HTR-8/SVneo (cell line): ENCODE measurements at places on chromosomes 3 and 15.

DNA sequence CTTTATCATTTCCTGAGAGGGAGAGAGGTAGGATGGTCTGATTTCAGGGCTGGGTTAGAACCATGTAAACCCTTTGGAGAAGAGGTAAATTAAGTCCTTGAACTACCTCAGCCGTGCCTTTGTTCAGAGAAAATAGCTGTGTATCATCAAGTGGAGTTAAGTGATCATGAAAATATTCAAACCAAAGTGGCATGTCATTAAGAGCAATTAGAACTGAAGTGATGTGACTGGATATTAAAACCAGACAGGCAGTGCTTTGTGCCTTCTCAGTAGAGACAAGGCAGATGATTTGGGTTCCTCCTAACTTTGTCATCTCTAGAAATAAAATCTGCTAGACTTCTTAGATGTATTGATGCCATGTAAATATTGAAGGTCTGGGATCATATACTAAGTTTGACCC is 171.5 kb downstream of the IL5RA start:
- DNase-seq, result no peak

DNA sequence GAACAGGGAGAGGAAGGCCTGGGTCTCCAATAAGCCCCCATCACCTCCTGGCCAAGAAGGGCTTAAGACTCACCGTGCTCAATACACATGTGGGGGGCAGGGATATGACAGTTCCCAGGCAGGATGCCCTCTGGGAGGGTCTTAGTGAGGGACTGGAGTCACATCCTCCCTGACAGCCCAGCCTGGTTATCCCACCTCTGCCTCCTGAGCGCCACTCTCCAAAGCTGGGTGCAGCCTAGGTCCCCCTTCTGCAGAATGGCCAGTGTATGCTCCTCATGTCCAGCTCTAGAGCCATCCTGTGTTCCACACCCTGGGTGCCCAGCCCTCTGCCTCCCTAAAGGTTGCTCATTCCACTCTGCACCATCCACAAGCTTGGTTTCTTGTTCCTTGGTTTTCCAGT is 1.2 kb upstream of the SHISA5 start:
- DNase-seq, result no peak

DNA sequence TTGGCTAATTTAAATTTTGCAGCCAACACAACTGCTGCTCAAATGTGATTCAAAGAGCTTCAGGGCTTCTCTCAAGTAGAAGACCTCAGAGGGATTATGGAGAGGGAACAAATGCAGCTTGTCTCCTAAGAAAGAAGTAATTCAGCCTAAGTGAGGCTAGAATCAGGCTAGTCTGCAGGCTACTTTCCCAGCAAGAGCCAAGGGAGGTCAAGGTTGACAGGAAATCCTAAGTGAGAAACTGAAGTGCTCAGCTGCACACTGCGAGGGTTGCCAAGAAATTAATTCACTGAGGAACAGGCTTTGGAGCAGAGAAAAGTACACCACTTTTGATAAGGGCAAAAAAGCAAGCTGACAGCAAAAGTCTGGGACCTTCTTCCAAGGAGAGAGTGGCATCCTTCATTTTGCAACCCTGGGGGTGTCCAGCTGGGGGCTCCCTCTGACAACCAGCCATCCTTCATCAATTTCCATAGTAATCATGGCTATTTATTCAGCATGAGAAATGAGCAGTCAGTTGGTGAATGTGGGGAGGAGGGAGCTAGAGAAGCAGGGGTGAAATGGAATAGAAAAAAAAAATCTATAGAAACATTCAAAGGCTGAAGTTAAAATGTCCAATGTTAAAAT is 646.4 kb upstream of the ADAMTS9 start:
- DNase-seq, result no peak

DNA sequence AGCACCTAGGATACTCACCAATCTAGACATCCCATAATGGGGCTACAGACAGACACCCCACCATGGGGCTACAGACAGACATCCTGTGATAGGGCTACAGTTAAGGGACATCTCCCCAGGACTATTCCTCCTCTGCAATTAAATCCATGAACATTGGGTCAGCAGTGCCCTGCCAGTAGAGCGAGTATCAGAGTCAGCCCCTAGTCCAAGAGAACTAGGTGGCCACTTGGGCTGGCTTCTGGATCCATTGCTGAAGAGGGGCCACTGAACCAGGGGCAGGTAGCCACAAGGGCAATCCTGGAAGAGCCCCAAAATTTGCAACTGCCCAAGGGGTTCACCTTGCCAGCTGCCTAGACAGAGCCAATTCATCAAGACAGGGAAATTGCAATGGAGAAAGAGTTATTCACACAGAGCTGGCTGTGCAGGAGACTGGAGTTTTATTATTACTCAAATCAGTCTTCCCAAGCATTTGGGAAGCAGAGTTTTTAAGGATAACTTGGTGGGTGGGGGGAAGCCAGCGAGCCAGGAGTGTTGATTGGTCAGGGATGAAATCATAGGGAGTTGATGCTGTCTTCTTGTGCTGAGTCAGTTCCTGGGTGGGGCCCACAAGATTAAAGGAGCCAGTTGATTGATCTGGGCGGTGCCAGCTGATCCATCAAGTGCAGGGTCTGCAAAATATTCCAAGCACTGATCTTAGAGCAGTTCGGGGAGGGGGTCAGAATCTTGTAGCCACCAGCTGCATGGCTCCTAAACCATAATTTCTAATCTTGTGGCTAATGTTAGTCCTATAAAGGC is 170.2 kb upstream of the SMAD3 start:
- DNase-seq, result no peak

DNA sequence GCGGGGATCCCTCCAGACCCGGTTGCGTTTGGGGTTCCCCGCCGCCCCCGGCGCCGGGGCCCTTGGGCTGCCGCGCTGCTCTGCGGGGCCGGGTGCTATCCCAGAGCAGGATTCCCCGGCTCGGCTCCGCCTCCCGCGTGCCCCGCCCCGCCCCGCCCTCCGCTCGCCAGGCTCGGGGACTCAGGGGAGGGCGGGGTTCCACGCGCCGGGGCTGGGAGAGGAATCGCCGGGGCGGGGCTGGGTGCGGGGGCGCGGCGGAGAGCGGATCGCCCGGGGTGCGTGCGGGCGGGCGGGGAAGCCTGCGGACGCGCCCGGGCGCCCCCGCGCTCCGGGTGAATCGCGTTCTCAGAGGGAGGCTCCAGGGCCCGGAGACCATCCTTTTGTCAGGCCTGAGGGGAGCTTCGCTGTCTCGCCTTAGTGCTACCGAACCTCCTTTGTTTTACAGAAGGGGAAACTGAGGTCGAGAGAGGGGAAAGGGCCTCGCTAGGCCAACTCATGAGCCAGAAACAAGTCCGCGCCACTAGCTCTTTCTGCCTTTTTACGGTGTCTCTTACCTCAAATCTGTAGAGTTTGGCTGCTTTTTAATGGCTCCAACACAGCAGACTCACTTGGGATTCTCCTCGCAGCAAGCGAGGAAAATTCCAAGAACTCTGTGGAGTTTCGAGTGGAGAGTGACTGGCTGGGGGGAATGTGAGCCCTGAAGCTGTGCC is at the start of gene TMEM158:
TMEM158 (minus strand) TSS at position 82 of the 710 bp plus-strand sequence. CDS start 260 bp downstream, outside the sequence.
- peak; percentile 80 for DNase-seq

DNA sequence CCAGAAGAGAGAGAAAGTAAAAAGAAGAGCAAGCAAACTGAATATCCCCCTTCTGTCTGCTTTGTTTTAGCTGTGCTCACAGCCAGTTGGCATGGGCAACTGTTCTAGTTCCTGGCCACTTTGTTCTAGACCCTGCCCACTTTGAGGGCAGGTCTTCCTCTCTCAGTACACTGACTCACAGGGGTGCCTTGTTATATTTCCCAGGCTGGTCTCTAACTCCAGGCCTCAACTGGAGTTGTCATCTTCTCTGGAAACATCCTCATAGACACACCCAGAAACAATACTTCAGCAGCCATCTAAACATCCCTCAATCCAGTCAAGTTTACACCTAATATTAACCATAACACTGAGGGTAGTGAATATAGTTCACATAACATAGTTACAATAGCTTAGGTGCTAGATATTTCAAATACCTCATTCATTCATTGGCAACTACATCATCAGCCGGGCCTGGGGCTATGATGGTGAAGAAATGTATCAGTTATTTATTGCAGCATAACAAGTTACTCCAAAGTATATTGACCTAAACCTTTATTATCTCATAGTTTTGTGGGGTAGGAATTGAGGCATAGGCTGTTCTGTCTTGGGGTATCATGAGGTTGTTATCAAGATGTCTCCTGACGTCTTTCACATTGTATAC is 106.0 kb downstream of the UBE2E2 start:
- no peak for DNase-seq

DNA sequence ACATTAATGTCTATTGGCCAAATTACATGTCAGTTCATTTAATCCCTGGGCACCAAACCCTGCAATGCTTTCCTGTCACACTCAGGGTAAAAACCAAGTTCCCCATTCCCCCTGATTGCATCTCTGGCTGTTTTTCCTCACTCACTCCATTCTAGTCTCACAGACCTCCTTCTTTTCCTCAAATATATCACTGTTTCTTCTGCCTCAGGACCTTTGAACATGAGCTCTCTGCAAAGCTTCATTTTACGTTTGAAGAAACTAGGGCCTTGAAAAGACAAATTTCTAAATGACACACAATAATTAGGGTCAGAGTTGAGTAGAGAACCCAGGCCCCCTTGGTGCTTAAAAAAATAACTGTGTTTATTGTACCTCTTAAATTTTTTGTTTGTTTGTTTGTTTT is 230.6 kb downstream of the THRB start:
- DNase-seq, result no peak

- DNase-seq, result no peak
These were observed 5.9 kb upstream of the CNTN4 start for GRCh38 chr3:2092758-2093157.

- DNase-seq, result no peak
These were observed 30.7 kb upstream of the CLDN1 start for GRCh38 chr3:190352861-190353457.

GRCh38 chr15:73838831-73839426 is 34.4 kb upstream of the TBC1D21 start:
- no peak for DNase-seq

DNA sequence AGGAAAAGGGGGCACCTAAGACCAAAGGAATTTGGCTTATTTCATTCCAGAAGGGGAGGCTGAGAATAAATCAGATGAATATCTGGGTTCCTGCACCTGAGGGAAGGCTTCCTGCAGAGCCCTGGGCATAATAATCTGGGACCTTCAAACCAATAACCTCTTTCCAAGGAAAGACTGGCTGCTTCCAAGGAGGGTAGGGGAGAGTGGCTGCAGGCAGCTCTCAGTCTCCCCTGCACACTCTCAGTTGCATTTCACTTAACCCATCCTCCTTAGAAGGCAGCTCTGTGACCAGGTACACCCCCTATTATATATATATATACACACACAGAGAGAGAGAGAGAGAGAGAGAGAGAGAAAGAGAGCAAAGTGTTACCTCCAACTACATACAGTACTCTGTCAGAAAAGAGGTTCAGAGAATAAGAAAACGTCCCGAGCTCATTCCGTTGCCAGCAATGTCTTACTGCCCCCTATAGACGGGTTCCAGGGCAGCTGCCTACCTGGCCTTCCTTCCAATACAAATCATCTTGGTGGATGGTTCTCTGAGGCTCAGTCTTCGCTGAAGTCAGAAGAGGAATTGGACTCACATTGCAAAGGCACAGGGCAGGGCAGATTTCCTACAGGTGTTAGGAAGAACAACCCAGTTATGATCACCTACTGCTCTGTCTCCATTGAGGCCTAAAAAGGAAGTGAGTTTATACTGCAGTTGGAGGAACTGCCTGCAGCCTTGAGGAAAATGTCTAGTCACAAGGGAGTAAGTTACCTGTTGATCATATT is 26.1 kb downstream of the CAPN3 start:
- DNase-seq, result peak; percentile 60

DNA sequence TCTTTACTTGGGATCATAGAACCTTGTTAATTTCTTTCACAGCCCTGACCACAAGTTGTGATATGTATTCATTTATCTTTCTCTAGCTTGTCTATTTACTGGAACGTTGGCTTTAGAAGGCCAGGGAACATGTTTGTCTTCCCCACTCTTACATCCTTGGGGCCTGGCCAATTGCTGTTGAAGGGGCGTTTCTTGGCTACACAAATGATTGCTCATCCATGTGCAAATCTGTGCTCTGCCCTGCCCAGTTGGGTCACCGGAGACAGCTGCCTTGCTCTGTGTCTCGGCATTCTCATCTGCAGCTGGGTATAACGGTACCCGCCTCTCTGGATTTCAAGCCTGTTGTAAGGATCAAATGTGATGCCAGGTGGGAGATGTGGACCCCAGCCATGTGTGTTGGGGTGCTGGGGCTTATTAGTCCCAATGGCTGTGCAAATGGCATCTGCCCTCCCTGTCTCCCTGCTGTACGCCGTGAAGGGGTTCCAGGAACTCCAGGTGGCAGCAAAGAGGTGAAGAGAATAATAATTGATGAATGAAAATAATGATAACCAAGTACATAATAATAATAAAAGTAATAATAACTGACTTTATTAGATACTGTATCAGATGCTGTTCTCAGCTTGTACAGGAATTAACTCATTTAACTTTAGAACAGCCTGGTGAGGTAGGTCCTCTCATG is 24.0 kb upstream of the TLE3 start:
- DNase-seq, result no peak

- DNase-seq, result no peak
These were observed 56.5 kb downstream of the ADCY5 start for GRCh38 chr3:123392368-123392767.

GRCh38 chr15:38992506-38992905 is 427.9 kb upstream of the RASGRP1 start:
- DNase-seq, result no peak

DNA sequence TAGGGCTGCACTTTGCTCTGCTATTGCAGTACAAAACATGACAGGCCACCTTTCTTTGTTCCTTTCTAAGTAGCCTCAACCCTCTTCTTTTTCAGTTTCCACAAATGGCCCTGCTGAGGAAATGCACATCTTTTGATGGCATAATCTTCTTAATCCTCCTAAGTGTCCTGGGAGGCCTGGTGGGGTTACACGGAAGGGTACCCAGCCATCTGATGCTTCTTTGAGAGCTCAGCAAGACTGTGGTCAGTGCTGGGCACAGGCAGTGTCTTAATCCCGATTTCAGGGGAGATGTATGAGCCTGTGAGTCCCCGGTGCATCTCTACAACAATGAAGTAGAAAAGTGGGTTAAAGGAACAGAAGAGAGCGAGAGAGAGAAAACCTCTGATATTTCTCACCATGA is 404.8 kb downstream of the GRM7 start:
- DNase-seq, result no peak

DNA sequence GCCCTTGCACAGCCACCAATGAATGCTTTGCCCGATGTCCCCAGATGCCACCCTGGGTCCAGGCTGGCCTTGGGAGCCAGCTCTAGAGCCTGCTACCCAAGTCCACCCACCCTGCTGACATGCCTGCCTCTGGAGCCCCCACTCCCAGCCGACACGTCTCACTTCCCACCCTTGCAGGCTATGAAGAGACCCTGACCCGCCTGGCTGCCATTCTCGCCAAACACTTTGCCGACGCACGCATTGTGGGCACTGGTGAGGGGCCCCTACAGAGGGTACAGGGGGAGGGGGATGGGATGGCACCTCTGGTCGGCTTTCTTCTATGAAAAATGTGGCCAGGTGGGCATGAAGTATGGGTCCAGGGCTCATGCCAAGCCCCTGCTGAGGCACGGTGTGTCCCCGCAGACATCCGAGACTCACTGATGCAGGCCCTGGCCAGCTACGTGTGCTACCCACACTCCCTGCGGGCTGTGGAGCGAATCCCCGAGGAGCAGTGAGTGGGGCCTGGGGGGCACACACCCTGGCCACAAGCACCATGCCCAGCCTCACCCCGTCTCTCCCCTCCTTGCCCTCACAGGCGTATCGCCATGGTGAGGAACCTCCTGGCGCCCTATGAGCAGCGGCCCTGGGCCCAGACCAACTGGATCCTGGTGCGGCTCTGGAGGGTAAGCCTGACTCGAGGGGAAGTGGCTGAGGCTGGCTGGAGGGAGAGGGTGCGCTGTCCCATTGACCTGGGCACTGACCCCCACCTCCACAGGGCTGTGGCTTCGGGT is 6.0 kb downstream of the AMIGO3 start:
- no peak for DNase-seq
